T-helper 2 cell (primary cell): ENCODE measurements at places on chromosomes 7 and 10.

- DNase-seq = no peak
These were observed 31.6 kb downstream of the TRIM8 start for GRCh38 chr10:102675666-102676533.

GRCh38 chr7:130667593-130668257 is 823 bp downstream of the COPG2 start:
- DNase-seq = peak; percentile 26

DNA sequence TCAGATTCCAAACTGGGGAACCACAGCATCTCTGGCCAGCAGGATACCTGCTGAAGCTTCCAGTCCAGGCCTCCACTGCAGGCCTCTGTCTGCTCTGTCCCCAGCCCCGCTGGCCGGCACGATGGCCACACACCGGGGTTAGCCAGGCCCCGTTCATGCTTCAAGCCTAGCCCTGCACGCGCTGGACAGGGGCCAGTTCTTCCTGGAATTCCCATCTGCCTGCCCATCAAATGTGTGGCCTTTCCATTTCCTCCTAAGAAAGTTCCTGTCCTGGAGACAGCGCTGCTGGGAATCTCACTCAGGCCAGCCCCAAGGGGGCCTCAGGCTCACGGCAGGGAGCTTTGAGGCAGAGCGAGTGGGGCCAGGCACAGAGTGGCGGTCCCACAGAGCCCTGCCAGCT is 18.0 kb downstream of the SH2B2 start:
- DNase-seq = no peak

DNA sequence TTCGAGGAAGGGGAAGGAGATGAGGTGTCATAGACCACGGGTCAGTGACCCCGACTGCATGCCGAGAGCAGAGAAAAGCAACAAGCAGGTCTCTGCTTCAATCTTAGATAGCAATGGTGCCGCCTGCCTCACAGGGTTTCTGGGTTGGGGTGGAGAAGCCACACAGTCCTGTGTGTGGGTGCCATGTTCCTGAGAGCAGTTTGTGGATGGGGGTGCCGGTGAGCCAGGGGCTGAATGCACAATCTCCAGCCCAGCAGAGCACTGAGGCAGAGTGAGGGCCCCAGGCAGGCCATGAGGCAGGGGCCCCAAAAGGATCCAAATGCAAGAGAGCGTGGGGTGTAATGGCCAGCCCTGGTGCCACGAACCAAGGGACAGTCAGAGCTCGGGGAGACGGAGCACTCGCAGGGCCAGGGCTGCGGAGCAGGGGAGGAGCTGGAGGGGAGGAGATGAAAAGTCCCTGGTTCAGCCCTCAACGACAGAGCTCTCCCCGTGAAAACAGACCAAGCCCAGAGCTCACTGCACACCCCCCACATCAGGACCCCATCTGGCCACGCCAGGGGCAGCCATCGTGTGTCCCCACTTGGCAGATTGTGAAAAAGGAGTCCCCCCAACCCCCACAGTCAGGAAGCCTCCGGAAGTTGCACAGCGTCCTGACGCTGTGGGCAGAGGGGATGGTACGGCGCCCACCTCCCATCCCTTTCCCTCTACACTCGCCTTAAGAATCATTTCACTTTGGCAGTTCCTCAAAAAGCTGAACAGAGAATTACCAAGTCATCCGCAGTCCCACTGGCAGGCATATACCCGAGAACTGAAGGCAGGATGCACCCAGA is 19.9 kb downstream of the WDR86 start:
- no peak for DNase-seq

GRCh38 chr10:73634421-73634820 is 6.9 kb downstream of the MYOZ1 start:
- no peak for DNase-seq

GRCh38 chr7:126541406-126541805 is 711.3 kb downstream of the GRM8 start:
- DNase-seq = no peak

- no peak for DNase-seq
These were observed 219.8 kb upstream of the FRMD4A start for GRCh38 chr10:14550471-14550981.

GRCh38 chr10:69385454-69386350 is 31.0 kb downstream of the TACR2 start:
- DNase-seq = no peak

DNA sequence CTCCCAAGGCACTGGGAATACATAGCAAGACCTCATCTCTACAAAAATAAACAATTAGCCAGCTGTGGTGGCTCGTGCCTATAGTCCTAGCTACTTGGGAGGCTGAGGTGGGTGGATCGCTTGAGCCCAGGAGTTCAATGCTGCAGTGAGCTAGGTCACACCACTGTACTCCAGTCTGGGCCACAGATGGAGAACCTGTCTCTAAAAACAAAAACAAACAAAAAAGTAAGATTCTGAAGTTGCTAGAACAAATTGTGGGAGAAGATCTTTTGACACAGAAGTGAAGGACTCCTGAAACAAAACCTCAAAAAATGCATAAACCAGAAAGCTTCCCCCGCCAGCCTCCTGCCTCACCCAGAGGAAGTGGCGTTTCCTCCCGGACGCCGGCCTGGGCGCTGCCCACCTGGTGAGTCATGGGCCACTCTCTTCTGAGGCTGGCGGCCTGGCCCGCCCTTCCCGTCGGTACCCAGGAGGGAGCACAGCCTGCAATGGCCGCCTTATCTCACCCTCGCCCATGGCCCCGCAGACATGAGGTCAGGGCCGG is 25.4 kb upstream of the ELN start:
- no peak for DNase-seq

DNA sequence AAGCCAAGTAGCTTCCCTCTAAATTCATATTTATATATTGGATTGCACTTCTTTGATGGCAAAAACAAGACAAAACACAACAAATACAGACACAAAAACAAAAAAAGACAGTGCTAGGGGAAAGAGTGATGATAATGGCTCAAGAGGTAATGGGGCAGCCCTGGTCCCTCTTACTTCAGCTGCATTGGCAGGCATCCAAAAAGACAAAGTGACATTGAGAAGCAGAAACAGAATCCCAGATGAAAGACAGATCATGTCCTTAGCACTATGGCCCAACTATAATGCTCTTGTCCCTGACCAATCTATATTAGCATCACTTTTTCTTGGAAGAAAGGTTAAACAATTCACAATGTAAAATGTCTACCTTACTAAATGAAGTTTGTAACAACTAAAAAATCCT is 76.2 kb downstream of the GPR85 start:
- no peak for DNase-seq

GRCh38 chr7:7738177-7738576 is 19.8 kb upstream of the RPA3 start:
- DNase-seq = no peak

GRCh38 chr7:15765753-15766152 is 79.3 kb upstream of the MEOX2 start:
- DNase-seq = no peak

GRCh38 chr7:140391634-140392033 is 6.7 kb downstream of the SLC37A3 start:
- no peak for DNase-seq

- no peak for DNase-seq
These were observed 263.4 kb downstream of the CDC14C start for GRCh38 chr7:49187543-49188268.

GRCh38 chr10:122306282-122306681 is 35.2 kb downstream of the BTBD16 start:
- no peak for DNase-seq

GRCh38 chr10:8056871-8057331 is 2.4 kb downstream of the GATA3 start:
- peak; percentile 36 for DNase-seq

- DNase-seq = no peak
These were observed 233.0 kb downstream of the CACNA2D1 start for GRCh38 chr7:82210416-82211184.

DNA sequence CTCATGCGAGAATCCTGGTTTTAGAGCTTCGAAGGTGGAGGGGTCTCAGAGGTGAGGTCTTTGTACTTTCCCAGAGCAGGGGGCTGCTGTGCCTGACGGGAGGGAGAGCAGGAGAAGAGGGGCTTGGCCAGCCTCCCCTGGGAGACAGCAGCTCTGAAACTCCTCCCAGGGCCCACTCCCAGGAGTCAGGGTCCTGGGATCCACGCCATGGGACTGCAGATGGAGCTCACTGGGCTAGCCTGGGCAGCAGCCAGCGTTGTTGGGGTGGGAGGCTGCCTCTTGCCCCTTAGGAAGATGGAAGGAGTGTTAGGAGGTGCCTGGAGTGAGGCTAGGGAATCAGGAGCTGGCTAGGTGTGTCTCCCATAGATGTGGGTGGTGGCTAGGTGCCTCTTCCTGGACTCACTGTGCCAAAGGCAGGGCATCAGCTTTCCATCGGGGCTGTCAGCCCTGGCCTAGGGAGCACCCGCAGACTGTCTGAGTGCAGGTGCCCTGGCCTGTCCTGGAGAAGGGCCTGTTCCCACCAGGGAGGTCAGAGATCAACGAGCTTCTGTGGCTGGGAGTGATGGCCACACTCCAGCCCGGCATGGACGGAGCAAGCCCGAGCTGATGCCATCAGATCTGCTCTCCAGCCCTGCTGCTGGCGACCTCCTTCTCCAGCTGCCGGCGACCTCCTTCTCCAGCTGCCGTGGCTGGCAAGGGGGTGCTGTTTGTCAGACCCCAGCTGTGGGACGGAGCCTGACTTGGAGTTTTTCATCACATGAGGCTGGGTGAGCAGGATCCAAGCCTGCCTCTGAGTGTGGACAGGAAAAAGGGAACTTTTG is 111.3 kb downstream of the PTPN20 start:
- no peak for DNase-seq

- no peak for DNase-seq
These were observed 231.7 kb downstream of the SKIDA1 start for GRCh38 chr10:21293518-21294356.

DNA sequence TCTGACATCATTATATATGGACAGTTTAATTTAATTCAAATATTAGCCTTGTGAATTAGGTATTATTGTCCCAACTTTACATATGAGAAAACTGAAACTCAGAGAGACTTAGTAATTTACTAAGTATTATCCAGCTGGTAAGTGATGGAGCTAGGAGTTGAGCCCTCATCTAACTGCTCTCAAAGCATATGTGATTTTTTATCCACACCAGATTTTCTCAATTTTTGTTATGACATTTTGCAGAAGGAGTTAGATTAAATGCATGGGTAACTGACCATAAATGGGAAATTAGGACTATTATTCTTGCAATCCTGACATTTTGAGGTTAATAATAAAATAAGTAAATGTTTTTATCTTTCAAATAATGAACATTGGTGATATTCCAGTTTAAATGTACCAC is 778.3 kb upstream of the SORCS1 start:
- DNase-seq = no peak

DNA sequence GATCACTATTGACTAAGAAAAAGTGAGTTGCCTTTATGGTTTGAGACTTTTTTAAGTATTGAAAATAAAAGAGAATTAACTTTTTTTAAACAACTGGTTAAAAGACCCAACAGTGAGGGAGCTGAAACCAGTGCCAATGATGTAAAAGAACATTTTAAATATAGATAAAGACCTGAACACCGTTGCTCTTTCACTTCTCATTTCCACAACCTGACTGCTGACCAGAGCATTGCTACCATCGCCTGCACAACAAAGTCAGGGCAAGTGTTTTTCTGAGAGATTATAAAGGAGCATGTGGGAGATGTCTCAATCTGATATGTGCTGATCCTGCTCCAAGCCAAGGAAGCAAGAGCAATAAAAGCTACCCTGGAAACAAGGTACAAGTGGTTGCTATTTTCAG is 34.7 kb downstream of the IMMP2L start:
- no peak for DNase-seq

DNA sequence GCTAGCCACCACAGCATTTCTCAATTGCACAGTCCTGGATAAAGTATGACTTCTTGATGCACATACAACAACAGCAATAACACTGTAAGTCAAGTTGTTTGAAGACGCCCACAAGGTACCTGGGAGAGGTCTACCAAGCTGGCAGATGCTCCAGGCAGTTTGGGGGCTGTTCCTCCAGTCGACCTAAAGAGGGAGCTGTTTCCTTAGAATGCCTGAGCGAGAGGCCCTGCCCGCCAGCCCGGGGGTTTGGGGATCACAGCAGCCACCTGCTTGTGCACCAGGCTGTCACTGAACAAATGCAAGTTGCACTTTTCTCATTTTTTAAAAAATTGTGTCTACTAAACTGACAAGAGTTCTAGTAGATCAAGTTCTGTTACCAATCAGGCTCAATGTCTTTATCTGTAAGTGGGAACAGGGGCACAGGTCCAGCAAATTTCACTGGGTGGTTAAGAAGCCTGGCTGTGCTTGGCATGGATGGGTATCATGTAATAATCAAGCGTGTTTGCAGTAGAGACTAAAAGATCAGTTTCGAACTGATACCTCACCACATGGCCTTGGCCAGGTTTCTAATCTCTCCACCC is 193.8 kb upstream of the ADO start:
- DNase-seq = peak; percentile 64

DNA sequence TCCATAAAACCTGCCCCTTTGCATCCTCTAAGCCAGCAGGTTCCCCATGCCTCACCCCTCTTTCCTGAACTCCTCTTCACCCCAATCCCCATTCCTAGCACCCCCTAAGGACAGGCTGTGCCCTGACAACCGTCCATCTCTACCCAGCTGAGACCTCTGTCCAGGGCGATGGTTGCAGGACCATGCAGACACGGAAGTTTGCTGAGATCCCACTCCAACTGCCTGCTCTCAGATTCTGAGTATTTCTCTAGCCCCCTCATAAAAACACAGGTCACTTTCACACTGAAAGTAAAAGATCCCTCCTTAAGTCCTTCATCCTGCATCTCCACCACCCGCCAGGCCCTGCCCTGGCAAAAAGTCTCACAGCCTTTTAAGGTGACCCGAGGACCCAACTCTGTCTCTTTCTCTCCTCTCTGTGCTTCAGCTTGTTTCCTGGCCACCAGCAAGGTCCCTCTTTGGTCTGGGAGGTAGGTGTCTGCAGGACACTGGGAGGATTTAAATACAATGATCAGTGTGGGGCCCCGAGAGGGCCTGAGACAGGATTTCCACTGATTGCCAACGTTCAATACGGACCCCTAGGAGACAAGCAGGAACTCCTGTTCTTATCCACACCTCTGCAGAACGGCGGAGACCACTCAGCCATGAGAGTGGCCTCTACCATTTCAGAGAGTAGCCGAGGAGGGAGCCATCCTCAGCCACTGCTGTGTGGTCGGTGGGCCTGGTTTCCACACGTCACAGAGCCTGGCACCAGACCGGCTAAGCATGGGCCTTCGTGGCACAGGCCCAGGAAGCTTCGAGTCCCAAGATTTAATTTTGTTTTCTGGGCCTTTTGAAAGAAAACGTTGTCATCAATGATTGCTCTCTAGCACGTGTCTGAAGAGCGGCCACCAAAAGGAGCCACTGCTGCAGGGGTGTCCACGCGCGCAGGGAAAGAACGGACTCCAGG is 27.9 kb downstream of the CALML3 start:
- no peak for DNase-seq

DNA sequence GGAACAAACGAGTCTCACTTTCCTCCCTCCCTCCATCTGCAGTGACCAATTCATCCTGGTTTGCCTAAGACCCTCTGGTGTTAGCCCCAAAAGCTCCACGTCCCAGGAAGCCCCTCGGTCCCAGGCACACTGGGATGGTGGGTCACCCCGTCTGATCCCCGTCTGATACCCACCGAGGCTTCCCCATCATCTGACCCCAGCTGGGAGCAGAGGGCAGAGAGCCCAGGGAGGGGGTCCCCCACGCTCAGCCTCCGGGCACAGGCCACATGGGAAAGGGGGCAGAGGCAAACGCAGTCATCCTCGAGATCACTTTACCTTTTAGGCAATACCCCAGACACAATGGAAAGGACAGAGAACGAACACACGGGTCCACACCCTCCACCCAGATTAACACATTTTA is 291.6 kb upstream of the PPP2R2D start:
- DNase-seq = no peak

GRCh38 chr10:129779126-129780111 is 184.7 kb downstream of the EBF3 start:
- no peak for DNase-seq

- DNase-seq = no peak
These were observed 4.2 kb upstream of the RPP38 start for GRCh38 chr10:15092855-15093408.

- DNase-seq = no peak
These were observed 172.3 kb downstream of the NRP1 start for GRCh38 chr10:33162248-33162575.
